ENCODE measurements at places on chromosomes 11 and 22. TPM values are rescaled to one million over a fixed set of nuclear protein-coding genes. Genes with fewer than 3 reads are reported as not detected.

OTOG gene
- not detected for total RNA-seq

PTDSS2 gene
- 44.2 TPM for total RNA-seq

DNA sequence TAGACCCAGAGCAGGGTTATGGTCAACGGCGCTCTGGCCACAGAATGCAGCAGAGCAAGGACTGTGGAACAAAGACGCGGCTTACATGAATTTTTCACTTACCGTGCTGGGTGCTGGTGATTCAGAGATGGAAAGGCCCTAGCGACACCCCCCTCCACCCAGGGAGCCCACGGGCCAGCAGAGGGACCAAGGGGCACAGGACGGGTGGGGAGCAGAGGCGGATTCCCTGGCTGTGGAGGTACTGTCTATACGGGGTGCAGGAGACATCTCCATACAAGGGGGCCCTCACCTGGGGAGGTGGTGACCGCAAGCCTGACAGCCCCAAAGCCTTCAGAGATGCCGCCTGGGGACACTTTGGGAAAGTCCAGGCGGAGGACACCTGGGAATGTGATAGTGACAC, 1.1 kb upstream of the SEPTIN5 start:
- no peak for DNase-seq

GRCh38 chr22:43308060-43308830, 34.9 kb downstream of the SCUBE1 start:
- DNase-seq = no peak

- DNase-seq = no peak
Observed at GRCh38 chr22:30015846-30016245, 64.4 kb upstream of the HORMAD2 start.

- peak; percentile 60 for DNase-seq
Observed at GRCh38 chr11:64358907-64359711, at the start of gene RPS6KA4. RPS6KA4 (plus strand) TSS chr11:64359162; CDS start chr11:64359236, 74 bp downstream.

DNA sequence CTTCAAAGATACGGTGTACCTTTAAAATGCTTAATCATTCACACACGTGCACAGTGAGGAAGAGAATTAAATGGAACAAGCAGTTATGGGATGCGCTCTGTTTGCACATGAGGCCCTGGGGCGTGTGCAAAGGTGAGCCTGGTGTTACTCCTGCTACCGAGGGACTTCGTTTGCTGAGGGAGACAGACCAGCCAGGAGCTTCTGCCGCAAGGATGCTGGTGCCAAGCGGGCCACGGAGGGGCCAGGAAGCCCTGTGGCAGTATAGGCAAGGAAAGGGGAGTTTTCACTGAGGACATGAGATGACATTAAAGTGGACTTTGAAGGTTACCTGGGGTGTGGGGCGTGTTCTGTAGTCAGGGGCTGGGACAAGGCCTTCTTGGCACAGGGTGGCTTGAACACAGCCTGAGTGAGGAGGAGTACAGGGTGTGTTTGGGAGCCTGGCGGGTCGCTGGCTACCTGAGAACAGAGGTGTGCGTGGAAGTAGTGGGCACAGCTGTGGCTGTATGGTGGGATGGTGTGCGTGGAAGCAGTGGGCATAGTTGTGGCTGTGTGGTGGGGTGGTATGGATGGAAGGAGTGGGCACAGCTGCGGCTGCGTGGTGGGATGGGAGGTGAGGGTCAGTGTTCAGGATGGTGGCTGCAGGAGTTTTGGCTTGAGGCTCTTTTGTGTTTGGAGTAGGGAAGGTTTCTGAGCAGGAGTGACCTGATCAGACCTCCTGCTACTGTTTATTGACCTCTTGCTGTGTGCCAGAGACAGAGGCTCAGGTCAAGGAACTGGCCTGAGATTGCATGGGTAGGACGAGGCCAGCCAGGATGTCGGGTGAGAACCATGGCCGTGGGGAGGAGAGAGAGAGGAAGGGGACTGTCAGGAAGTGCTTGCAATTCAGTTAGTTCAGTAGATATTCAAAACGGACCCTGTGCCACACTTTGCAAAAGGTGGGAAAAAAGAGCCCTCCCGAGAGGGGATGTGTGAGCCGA, 13.7 kb downstream of the TBC1D22A start:
- DNase-seq = no peak

DNA sequence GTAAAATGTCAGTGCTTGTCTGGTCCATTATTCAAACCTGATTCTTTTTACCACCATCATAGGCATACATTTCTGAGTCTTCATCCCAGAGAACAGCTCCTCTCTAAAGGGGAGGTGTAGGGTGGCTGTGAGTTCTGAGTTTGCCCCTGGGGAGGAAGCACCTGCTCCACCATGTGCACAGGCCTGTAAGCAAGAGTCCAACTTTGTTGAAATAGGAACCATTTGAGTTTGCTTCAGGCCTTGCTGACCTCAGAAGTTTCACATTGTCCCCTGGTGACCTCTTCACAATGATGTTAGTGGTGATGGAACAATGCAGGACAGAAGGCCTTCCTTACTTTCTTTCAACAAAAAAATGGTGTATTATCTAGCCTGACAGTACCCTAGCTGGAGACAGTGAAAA, 54.6 kb upstream of the TOP3B start:
- DNase-seq = peak; percentile 58

DNA sequence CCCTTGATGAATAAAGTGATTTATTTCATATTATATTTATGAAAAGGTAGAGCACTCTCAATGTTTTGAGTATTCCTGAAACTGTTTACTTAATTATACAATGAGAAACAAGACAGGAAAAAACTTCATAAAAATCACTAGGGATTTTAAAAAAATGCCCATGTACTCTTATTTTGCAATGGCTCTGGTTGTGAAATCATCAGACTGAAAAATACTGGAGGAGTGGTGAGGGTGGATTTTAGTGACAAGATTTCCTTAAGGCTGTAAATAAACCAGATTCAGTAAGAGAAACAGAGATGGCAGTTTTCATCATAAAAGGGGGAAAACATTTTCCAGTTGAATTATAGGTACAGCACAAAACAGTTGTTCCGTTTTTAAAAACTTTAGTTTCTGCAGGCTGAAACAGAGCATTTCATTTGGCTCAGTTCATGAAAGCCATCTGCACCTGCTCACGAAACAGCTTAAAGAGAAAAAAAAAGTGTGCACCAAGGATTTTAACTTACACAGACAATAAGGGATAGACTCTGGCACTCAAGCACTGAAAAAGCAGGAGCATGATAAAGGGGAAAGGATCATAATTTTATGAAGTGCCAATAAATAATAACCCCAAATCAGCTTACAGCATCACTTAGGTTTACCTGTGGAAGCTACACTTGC, 100.7 kb downstream of the MAML2 start:
- no peak for DNase-seq

Measured in endothelial cell of umbilical vein (primary cell).